ENCODE measurements at places on chromosomes 4 and X. TPM values are rescaled to one million over a fixed set of nuclear protein-coding genes. Genes with fewer than 3 reads are reported as not detected.

DNA sequence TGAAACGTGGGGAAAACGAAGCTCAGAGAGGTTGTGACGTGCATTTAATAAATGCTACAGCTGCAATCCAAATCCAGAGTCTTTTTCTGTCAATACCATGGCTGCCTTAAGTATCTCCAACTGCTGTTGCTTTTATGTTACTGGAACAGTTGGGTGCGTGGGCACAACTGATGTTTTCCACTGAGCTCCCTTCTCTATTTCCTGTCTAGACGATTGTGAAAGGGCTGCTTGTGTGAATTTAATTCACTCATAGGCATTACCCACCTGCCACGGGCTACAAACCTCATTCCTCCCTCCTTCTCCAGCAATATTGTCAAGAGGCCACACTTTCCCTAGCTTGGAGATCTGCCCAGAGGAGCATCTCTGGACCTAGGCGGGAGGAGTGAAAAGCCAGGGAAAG lies 526.0 kb downstream of the MID1IP1 start:
- no peak for DNase-seq

- no peak for DNase-seq
These were observed 98.2 kb upstream of the NRK start for GRCh38 chrX:105723966-105724735.

DNA sequence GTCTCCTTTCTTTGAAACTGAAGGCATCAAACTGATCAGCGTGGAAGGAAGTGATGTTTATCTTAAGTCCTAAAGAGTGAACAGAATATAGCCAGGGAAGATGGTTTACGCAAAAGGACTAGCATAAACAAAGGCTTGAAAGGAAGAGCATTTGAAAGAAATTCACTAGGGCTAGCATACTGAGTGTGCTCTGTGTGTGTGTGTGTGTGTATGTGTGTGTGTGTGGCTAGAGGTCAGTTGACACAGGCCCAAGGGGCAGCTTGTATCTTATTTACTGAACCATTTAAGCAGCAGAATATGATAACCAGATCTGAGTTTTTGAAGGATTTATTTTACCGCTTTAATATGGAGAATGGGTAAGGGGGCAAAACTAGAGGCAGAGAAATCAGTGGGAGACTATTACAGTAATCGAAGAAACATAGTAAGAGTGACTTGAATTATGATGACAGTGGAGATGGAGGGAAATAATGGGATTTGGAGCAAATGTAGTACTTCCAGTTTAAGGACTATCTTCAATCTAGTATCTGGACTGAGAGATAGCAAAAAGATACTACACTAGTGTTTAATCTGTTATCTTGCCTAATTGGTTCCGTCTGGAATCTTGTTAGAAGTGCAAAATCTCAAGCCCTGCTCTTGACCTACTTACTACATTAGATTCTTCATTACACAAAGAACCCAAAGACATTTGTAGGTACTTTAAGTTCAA lies 36.9 kb downstream of the CEP44 start:
- no peak for DNase-seq

DNA sequence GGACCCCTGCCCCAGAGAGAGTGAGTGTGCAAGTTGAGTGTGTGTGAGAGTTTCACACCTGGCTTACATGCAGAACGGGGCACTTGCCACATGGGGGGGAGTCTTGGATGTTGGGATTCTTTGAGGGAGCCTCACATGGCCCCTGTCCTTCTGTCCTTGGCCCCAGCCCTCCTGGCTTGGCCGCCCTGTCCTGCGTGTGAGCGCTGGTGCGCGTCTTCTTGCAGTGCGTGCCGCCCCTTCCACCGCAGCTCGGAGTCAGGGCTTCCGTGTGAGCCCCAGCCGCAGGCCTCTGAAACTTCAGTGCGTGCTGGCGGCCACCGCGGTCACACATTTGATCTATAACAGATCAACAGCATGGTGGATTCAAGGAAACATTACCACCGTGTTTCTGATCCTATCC lies 30.1 kb upstream of the HGFAC start:
- DNase-seq = peak; percentile 43

GRCh38 chrX:79159800-79160199 lies 15.3 kb downstream of the GPR174 start:
- DNase-seq = no peak

- no peak for DNase-seq
These were observed 1165.7 kb upstream of the IGFBP7 start for GRCh38 chr4:58275856-58276255.

GRCh38 chrX:102627640-102628039 lies 23.6 kb upstream of the GPRASP1 start:
- DNase-seq = no peak

GRCh38 chrX:2714551-2714950 lies 23.5 kb downstream of the CD99 start:
- no peak for DNase-seq

DNA sequence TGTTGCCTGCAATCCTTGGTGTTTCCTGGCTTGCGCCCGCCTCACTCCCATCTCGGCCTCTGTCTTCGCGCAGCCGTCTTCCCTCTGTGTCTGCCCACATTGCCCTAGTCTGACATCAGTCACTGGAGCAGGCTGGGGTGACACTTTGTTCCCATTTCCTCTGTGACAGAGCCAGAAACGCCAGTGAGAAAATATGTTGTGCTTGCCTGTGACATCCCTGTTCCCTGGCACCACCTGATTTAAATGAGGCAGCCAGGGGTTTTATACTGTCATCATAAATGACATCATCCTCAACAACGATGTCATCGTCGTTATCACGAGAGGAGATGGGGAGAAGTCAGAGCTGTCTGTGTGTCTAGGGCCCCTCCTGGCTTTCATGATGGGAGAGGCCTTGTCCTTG lies 29.1 kb downstream of the ZNF185 start:
- DNase-seq = no peak

- DNase-seq = peak; percentile 79
These were observed 13.8 kb upstream of the FGFBP2 start for GRCh38 chr4:15976456-15977447.

GRCh38 chr4:158770671-158771070 lies 1.8 kb downstream of the FNIP2 start:
- no peak for DNase-seq

GRCh38 chrX:16212436-16212835 lies 45.2 kb downstream of the MAGEB17 start:
- peak; percentile 65 for DNase-seq

GRCh38 chrX:104008831-104009230 lies 4.7 kb downstream of the H2BW1 start:
- DNase-seq = no peak

- DNase-seq = no peak
These were observed 351 bp upstream of the SLC30A9 start for GRCh38 chr4:41989994-41990364.

DNA sequence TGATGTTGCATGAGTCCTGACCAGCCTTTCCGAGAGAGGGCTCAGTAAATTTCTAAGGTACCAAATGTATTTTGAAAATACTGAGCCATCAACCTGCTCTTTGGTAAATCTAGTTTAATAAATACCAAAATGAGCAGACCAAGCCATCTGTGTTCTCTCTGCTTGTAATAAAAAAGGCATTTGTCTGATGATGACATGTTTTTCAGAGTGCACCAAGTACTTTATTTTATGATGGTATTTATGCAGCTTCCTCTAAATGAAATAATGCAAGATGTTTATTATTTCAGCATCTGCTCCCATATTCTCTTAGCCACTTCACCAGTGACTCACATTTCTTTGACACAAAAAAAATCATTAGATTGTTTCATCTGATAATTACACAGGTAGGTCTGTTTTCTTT lies 700.5 kb downstream of the TRIML1 start:
- DNase-seq = no peak

DNA sequence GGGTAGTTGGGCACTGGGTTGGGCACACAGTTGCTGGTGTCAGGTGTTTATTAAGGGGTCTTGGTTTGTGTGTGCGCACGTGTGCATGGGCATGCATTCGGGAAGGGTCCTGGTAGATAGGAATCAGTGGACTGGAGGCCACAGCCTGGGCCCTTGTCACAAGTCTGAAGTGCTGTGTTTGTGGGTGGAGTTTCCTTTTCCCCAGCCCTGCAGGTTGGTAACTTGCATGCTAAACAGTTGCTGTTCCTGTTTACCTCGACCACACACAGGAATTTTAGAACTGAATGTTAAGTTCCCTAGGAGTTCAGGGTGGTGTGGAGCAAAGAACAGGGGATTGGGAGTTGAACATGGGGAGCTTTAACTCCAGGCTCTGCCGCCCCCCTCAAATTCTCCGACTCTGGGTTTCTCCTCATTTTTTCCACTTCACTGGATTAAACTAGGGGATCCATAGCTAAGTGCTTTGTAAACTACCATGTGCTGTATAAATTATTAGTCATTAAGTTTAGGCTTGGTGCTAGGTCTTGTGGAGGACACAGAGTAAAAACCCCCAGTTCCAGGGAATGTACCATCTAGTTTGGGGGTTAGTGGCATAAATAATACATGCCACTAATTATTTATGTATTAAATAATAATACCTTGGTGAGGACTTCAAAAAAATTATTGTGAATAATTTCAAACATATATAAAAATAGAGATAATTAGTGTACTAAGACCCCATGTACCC lies 49.0 kb downstream of the STARD8 start:
- no peak for DNase-seq

GRCh38 chrX:15676886-15677285 lies 12.3 kb upstream of the CLTRN start:
- no peak for DNase-seq

Gene GUCY1B1
- total RNA-seq = 1.8 TPM

Gene CSN1S1
- total RNA-seq = not detected

Gene GSPT2
- 22.5 TPM for total RNA-seq

Gene SSX2B
- not detected for total RNA-seq

Gene GPR50
- 0.70 TPM for total RNA-seq

Gene NXF2B
- 1.6 TPM for total RNA-seq

Measured in endodermal cell (in vitro differentiated cells).